ENCODE measurements at places on chromosomes 2 and 18.
A peak's percentile ranks its signal among the peaks of the same experiment; 100 is the strongest.

DNA sequence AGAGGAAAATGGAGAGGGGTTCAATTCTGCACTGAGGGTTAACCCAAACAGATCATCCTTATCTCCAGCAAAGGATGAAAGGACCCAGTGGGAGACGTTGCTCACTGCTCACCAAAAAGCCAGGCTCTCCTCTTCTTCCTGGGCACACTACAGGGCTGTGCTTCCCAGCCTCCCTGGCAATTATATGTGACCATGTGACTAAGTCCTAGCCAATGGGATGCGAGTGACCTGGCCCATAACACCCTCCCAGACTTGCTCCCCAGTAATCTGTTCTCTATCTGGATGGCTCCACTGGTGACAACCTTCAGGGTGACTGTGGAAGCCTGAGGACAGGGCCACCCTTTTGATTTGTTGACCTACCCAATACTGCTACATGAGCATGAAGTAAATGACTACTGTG lies 10.9 kb upstream of the PRKCE start:
- no peak for DNase-seq

- no peak for DNase-seq
Measured at GRCh38 chr2:70527447-70528080, 26.1 kb downstream of the TGFA start.

DNA sequence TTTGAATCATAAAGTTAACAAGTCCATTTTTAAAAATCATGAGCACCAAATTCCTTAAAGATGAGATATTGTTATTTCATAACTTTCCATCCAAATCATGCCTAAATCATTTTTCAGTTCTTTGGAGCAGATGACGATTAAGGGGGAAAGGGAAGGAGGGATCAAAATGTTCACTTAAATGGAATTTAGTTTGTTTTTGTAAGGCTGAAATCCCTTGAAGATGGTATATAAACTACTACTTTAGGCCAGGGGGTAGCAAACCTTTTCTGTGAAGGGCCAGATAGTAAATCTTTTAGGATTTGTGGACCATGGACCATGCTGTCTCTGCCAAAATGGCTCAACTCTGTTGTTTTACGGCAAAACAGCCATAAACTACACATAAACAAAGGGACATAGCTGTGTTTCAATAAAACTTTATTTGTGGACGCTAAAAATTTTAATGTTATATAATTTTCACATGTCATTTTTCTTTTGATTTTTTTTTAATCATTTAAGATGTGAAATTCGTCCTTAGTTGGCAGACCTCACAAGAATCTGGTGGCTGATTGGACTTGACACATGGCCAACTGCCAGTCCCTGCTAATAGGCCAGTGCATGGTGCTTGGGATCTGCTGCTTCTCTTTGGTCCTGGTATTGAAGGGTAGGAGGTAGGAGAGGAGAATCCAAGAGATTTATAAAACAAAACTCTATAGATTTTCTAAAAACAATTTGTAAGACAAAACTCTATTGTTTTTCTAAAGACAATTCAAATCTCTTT lies 52.0 kb upstream of the RTN4 start:
- no peak for DNase-seq

DNA sequence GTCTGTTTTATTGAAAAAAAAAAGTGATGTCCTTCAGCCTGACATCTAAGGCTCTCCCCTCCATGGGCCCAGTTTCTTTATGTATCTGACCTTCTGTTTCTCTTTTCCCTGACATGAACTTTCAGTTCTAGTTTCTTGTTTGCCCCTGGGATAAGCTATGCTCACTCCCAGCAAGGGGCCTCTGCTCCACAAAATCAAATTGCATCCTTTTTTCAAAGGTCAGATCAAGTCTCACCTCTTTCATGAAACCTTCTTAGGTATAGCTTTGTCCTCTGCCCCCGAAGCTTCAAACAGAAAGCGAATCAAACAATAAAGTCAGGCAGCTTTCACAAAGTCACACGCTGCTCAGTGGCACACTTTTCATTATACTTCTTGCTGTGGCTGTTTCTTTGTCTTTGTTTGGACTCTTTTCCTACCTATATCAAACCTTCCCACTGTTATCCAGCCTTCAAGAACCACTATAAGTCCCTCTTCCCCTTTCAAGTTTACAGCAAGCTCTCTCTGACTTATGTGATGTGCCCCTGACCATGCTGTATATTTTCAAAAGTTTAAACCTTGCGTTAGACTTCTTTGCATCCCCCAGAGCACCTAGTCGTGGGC lies 23.3 kb downstream of the MAP3K19 start:
- no peak for DNase-seq

- DNase-seq: no peak
Measured at GRCh38 chr2:128341621-128342020, 23.0 kb upstream of the HS6ST1 start.

GRCh38 chr2:207143215-207144172 lies 22.3 kb downstream of the KLF7 start:
- peak; percentile 48 for DNase-seq

Measured in head of caudate nucleus (tissue), 42 donors.